T-helper 9 cell (primary cell): ENCODE measurements at places on chromosomes 5 and 9.

GRCh38 chr9:93224591-93224990 lies 40.7 kb downstream of the WNK2 start:
- no peak for DNase-seq

DNA sequence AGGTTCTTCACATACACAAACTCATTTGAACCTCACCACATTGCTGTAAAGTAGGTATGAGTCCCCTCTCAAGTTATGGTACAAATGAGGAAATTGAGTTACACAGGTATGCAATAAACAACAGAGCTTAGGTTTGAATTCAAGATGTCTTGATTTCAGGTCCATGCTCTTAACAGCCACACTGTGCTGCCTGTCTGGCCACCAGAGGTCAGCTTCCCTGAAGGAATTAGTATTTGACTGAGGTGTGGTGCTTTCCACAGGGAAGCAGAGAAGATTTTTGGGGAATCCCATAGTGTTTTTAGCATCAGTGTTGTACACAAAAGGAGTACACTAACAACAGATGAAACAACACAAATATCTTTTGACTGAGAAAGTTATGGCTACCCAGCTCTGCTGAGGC lies 94.4 kb upstream of the ITGA1 start:
- peak; percentile 16 for DNase-seq

DNA sequence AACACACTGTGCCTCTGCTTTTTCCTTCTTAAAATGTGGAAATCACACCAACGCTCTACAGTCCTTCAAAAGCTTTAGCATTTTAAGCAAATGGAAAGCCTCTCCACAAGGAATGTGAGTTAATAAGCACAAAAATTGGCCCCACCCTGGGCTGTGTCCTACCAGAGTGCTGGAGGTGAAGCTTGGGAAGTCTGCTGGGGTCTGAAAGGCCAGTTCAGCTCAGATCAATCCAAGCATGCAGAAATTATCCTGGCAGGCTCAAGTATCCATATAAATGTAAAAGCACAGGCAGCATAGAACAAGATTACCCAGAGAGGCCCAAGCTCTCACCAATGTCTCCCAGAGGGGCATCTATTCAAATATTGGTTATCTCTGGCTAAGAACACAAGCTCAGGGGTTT lies 98.5 kb downstream of the ESM1 start:
- no peak for DNase-seq

GRCh38 chr9:92853716-92854115 lies 24.1 kb downstream of the ZNF484 start:
- no peak for DNase-seq

DNA sequence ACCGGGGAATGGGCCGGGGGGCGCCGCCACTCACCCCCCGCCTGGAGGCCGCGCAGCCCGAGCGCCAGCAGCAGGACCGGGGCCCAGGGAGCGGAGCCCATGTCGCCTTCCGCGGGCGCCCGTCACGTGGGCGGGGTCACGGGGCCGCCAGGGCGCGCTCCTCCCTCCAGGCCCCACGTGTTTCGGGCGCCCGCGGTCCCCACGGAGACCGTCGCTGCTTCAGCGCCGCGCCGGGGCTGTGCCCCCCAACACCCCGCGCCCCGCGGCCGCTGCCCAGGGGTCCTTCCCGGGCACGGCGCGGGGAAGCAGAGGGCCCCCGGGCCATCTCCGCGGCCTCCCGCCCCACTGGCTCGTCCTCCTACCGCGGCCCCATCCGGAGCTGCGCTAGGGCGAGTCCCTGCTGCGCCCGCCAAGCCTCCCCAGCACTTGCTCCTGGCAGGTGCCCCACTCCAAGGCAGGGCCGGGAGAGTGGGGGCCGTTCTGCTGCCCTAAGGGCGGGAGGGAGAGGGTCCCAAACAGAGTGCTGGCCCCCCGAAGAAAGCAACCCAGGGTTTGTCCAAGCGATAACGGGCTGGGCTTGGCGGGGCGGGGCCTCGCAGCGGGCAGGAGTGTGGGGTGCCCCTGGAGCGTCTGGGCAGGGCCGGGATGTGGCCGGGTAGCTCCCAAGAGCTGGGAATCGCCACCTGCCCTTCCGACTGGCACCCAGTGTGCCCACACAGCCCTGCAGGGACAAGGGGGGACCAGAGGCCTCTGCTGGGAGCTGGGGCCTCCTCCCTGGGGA lies at the start of gene DPP7:
DPP7 (minus strand) TSS at position 121 of the 781 bp plus-strand sequence; CDS start at position 101, 20 bp downstream.
- peak; percentile 76 for DNase-seq
